Activated T-cell treated with anti-CD3 and anti-CD28 coated beads, Interleukin-2, amount 50 U/mL, for 72 hours (primary cell): ENCODE measurements at places on chromosomes 4 and X. TPM values are rescaled to one million over a fixed set of nuclear protein-coding genes. Genes with fewer than 3 reads are reported as not detected.

CCDC120 gene
- total RNA-seq, result 9.0 TPM

ARFIP1 gene
- total RNA-seq, result 18.8 TPM

DNASE1L1 gene
- 11.4 TPM for total RNA-seq

DGKK gene
- not detected for total RNA-seq

TIGD4 gene
- 0.39 TPM for total RNA-seq

TAPT1 gene
- total RNA-seq, result 58.6 TPM

NXF3 gene
- total RNA-seq, result 0.12 TPM

IL9R gene
- 5.2 TPM for total RNA-seq

PAGE2 gene
- not detected for total RNA-seq

ITIH6 gene
- not detected for total RNA-seq

PLS3 gene
- 1.3 TPM for total RNA-seq

- peaks cover 10% of the 10 kb centered on the region for H3K36me3 ChIP-seq
- DNase-seq, result peak; percentile 66
- peak overlapping the region; percentile 97 for H3K27ac ChIP-seq
- H3K27me3 ChIP-seq, result no peaks in the 10 kb centered on the region
- peaks cover 80% of the 10 kb centered on the region for H3K4me1 ChIP-seq
Measured at GRCh38 chrX:45803383-45803921, 602.8 kb upstream of the DIPK2B start.

GRCh38 chrX:110132450-110133114 is 129.7 kb downstream of the TMEM164 start:
- peaks cover 10% of the 10 kb centered on the region for H3K27me3 ChIP-seq
- no peak for DNase-seq
- H3K27ac ChIP-seq, result no peak overlapping the region
- H3K4me3 ChIP-seq, result no peak overlapping the region
- peaks cover 2% of the 10 kb centered on the region for H3K36me3 ChIP-seq

GRCh38 chr4:98745366-98745765 is 87.0 kb upstream of the TSPAN5 start:
- no peaks in the 10 kb centered on the region for H3K36me3 ChIP-seq
- no peaks in the 10 kb centered on the region for H3K27me3 ChIP-seq
- no peak overlapping the region for H3K4me3 ChIP-seq
- no peak overlapping the region for H3K27ac ChIP-seq
- H3K4me1 ChIP-seq, result peaks cover 6% of the 10 kb centered on the region

DNA sequence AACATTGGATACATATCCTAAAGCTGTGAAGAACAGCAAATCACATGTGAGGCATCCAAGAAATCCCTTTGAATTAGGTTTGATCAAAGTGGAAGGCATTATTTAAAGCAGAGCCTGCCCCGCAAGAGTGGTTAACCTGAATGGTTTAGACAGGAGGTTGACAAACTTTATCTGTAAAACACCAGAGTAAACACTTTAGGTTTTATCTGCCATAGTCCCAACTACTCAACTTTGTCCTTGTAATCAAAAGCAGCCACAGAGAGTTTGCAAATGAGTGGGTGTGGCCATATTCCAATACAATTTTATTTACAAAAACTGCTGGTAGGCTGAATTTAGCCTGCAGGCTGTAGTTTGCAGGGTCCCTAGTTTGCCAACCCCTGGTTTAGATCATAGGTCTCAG is 25.2 kb upstream of the FGFBP2 start:
- no peak overlapping the region for H3K4me3 ChIP-seq
- no peaks in the 10 kb centered on the region for H3K36me3 ChIP-seq
- H3K4me1 ChIP-seq, result peaks cover 4% of the 10 kb centered on the region
- DNase-seq, result no peak

GRCh38 chr4:156975686-156976085 is 4.1 kb upstream of the PDGFC start:
- peaks cover 20% of the 10 kb centered on the region for H3K27me3 ChIP-seq
- peaks cover under 1% of the 10 kb centered on the region for H3K36me3 ChIP-seq
- peaks cover 2% of the 10 kb centered on the region for H3K4me1 ChIP-seq
- H3K4me3 ChIP-seq, result no peak overlapping the region

DNA sequence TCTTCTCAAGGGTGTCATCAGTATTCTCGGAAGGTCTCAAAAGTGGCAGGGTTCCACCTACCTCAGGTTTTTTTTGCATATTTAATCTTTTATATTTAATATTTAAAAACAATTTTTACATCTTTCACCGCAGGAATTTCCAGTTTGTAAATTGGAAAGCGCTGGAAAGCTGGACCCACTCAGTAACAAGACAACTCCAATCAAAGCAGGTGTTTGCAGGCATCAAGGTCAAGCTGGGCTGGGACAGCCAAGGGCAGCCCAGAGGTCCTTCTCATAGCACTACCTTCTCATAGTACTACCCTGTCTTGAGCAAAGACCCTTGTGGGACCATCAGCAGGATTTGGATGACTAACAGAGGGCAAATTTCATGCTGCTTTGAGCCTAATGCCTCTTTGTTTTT is 160.1 kb downstream of the TET2 start:
- DNase-seq, result peak; percentile 29
- peak overlapping the region; percentile 27 for H3K4me3 ChIP-seq
- H3K27ac ChIP-seq, result peak overlapping the region; percentile 98

DNA sequence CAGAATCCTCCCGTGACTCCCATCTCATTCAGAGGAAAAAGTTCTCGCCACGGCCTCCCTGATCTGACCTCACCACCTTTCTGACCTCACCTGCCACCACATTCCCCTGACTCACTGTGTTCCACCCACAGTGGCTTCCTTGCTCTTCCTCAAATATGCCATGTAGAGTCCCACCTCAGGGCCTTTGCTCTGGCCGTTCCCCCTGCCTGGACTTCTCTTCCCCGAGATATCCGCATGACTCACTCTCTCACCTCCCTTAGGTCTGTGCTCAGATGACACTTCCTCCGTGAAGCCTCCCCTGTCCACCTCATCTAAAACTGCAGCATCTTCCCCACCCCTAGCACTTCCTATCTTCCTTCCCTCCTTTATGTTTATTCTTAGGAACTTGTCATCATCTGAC is 7.2 kb upstream of the TSPYL2 start:
- H3K4me1 ChIP-seq, result peaks cover 22% of the 10 kb centered on the region
- H3K4me3 ChIP-seq, result no peak overlapping the region
- no peaks in the 10 kb centered on the region for H3K36me3 ChIP-seq
- no peak overlapping the region for H3K27ac ChIP-seq
- no peak for DNase-seq

DNA sequence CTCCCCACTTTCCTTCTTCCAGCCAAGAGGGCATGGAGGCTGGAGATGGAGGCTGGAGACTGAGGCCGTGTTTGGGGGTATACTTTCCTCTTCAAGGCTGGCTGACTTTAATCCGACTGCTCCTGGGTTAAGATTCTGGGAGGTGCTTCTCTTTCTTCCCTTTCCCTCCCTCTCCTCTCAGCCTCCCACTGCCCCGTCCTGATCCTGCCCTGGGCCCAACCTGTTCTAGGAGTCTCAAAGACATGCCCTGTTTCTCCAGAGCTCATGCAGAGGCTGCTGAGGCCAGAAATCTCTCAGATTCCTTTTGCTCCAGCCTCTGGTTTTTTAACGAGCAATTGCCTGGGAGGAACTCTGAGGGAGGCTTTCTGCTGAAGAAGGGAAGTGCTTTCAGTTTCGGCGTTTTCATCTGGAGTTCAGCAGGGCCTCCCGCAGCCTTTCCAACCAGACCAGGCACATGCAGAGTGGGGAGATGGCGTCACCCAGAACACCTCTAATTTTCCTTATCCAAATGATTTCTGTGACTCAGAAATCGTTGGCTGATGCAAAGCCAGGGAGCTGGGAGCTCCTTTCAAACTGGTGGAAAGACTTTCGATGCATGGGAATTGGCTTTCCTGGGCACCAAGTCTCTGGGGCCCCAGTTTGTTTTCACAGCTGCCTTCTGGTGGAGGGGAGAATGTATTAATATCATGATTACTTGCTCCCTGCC is 34.5 kb upstream of the FAM9C start:
- H3K27ac ChIP-seq, result peak overlapping the region; percentile 50
- H3K4me1 ChIP-seq, result peaks cover 96% of the 10 kb centered on the region
- H3K36me3 ChIP-seq, result no peaks in the 10 kb centered on the region
- H3K27me3 ChIP-seq, result peaks cover 39% of the 10 kb centered on the region
- no peak for DNase-seq

DNA sequence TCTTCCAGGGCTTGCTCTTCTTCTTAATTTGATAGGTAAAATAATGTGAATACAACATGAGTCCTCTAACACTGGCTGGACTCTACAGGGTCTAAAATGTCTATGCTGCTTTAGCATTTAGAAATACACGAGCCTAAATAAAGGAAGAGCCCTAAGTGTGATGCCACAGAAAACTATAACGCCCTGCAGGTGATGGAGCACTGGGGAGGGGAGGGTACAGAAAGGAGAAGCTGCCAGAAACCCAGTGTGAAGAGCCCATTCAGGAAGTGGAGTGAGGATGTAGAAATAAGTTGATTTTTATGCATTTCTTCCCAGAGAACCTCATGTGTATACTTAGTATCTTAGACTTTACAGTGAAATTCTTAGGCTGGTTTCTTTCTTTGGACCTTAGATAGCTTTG is 83.4 kb downstream of the TNIP2 start:
- peak overlapping the region; percentile 31 for H3K27ac ChIP-seq
- H3K4me3 ChIP-seq, result no peak overlapping the region
- no peaks in the 10 kb centered on the region for H3K27me3 ChIP-seq
- peaks cover 9% of the 10 kb centered on the region for H3K36me3 ChIP-seq
- H3K4me1 ChIP-seq, result peaks cover 25% of the 10 kb centered on the region

DNA sequence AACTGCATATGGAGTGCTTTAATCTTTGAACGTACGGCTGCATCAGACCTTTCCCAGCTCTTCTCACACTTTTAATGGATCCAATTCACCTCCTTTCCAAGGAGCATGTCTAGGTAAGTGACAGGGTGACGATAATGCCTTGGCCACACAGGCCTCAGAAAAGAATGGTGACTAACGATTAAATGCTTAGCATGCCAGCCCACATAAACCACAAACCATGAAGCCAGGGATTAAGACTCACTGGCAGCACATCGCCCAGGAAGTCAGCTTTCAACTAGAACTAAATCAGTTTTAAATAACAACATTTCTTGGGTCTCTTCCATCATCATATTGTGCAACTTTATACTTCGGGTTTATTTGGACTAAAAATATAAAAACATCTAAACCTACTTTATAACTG is 28.7 kb downstream of the INPP4B start:
- H3K4me3 ChIP-seq, result peak overlapping the region; percentile 56
- H3K27me3 ChIP-seq, result peaks cover 5% of the 10 kb centered on the region
- H3K27ac ChIP-seq, result peak overlapping the region; percentile 9
- peaks cover 9% of the 10 kb centered on the region for H3K36me3 ChIP-seq
- DNase-seq, result peak; percentile 54
- peaks cover 55% of the 10 kb centered on the region for H3K4me1 ChIP-seq

DNA sequence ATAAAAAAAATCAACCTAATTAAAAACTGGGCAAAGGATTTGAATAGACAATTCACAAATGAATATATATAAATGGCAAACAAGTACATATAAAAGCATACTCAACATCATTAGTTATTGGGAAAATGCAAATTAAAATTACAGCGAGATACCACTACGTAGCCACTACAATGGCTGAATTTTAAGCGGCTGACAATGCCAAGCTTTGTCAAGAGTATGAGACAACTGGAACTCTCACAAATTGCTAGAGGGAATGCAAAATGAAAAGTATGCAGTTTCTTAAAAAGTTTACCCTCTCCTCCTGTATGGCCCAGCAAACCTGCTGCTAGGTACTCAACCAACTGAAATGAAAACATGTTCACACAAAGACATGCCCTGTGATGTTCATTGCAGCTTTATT is 34.8 kb downstream of the ZFP42 start:
- no peak overlapping the region for H3K27ac ChIP-seq
- no peaks in the 10 kb centered on the region for H3K4me1 ChIP-seq
- no peak overlapping the region for H3K4me3 ChIP-seq
- H3K27me3 ChIP-seq, result no peaks in the 10 kb centered on the region

GRCh38 chr4:27843776-27844175 is 983.1 kb downstream of the STIM2 start:
- H3K4me1 ChIP-seq, result no peaks in the 10 kb centered on the region
- no peaks in the 10 kb centered on the region for H3K27me3 ChIP-seq
- DNase-seq, result no peak
- no peak overlapping the region for H3K27ac ChIP-seq
- H3K36me3 ChIP-seq, result no peaks in the 10 kb centered on the region
- H3K4me3 ChIP-seq, result no peak overlapping the region

DNA sequence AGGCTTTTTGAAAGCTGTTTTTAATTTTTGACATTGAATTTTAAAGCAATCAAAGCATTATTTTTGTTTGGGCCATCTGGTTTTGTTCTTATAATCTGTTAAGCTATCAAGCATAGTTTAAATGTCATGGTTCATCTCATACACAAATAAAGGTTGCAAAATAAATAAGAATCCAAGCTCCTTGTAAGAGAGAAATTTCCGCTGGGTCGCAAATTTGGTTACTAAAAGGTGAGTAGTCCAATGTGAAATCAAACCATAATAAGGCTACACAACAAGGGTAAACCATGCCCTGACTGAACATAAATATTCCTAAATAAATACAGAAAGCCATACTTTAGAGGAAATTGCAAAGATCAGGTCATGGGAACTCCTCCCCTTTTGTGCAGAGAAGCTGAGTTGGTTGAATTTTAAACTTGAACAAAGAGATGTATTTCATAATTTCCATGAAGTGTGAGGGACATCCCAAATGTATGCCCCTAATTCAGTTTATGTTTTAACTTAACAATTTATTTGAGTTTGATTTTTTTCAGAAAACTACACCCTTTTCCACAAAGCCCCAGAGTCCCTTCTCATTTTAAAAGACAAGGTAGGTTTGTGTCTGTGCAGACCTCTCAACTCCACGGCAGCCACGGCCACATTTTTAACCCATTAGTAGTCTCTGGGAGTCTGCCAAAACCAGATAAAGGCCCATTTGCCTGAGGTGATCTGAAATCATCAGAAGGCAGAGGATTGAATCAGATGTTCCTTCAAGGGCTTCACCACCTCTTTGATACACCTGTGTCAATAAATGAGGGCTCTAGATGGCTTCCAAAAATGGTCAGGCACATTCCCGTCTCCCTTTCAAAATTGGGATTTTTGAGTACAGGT is 85.2 kb downstream of the PLAC1 start:
- no peak for DNase-seq
- peaks cover 53% of the 10 kb centered on the region for H3K27me3 ChIP-seq
- H3K4me3 ChIP-seq, result no peak overlapping the region
- no peaks in the 10 kb centered on the region for H3K36me3 ChIP-seq

GRCh38 chr4:1427010-1427409 is 20.8 kb upstream of the NKX1-1 start:
- no peak overlapping the region for H3K4me3 ChIP-seq
- no peak overlapping the region for H3K27ac ChIP-seq
- H3K4me1 ChIP-seq, result no peaks in the 10 kb centered on the region
- H3K27me3 ChIP-seq, result peaks cover 23% of the 10 kb centered on the region
- no peaks in the 10 kb centered on the region for H3K36me3 ChIP-seq
- no peak for DNase-seq

DNA sequence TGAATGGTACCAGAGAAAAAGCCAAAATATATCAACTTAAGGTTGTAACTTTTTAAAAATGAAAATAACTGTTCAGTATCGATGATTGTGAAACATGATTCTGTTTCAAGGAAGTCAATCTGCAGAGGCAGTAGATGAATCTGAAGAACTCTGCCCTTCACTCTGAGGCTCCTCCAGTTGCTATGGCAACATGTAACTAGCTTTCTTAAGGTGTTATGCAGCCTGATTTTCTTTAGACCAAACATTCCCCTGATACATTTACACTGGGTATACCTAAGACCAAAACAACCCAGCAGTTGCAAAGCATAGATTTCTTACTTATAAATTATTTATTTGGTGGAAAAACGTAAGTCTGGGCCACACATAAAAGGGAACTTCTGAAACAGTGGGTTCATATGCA is 133.6 kb upstream of the RASGEF1B start:
- H3K4me3 ChIP-seq, result no peak overlapping the region
- no peaks in the 10 kb centered on the region for H3K36me3 ChIP-seq
- H3K27ac ChIP-seq, result no peak overlapping the region
- DNase-seq, result no peak
- no peaks in the 10 kb centered on the region for H3K27me3 ChIP-seq
- no peaks in the 10 kb centered on the region for H3K4me1 ChIP-seq
